Trophoblast cell (in vitro differentiated cells and primary cell): ENCODE measurements at places on chromosomes 6 and 20.

DNA sequence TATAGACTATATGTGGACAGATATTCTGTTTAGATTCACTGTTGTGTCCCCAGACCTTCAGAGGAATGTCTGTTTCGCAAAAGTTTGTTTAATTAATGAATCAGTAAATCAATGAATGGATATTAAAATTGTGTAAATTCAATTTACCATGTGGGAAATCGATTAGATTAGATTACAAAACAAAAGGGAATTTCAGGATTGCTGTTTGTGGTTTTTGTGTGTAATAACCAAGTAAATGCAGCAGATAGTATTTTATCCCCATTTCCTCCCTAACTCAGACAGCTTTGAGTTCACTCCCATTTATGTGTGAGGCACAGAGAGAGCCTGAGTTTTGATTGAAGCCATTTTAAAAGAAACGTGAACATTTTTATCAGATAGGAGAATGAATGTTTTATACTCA is 214.8 kb downstream of the ADGB start:
- no peak for DNase-seq

DNA sequence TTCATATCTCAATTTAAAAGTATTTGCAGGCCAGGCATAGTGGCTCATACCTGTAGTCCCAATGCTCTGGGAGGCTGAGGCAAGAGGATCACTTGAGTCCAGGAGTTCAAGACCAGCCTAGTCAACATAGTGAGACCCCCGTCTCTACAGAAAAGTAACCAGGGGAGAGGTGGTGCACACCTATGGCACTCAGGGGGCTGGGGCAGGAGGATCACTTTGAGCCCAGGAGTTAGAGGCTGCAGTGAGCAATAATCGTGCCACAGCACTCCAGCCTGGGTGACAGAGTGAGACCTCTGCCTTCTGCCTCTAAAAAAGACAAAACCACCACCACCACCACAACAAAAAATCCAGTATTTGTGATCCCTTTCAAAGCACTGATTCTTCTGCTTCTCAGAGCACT is 185.5 kb upstream of the QKI start:
- DNase-seq, result no peak

GRCh38 chr6:45477278-45477677 is 99.5 kb upstream of the SUPT3H start:
- DNase-seq, result no peak

GRCh38 chr6:33815854-33816253 is 12.1 kb upstream of the MLN start:
- no peak for DNase-seq

GRCh38 chr6:158531970-158532369 is 27.9 kb upstream of the TMEM181 start:
- DNase-seq, result no peak

GRCh38 chr6:100257793-100258395 is 206.8 kb downstream of the SIM1 start:
- peak; percentile 55 for DNase-seq

GRCh38 chr6:11700118-11700718 is 78.4 kb downstream of the ADTRP start:
- DNase-seq, result no peak

- no peak for DNase-seq
Measured at GRCh38 chr6:73624896-73625295, 28.9 kb downstream of the SLC17A5 start.

GRCh38 chr6:149153693-149154092 is 163.8 kb upstream of the TAB2 start:
- DNase-seq, result no peak

DNA sequence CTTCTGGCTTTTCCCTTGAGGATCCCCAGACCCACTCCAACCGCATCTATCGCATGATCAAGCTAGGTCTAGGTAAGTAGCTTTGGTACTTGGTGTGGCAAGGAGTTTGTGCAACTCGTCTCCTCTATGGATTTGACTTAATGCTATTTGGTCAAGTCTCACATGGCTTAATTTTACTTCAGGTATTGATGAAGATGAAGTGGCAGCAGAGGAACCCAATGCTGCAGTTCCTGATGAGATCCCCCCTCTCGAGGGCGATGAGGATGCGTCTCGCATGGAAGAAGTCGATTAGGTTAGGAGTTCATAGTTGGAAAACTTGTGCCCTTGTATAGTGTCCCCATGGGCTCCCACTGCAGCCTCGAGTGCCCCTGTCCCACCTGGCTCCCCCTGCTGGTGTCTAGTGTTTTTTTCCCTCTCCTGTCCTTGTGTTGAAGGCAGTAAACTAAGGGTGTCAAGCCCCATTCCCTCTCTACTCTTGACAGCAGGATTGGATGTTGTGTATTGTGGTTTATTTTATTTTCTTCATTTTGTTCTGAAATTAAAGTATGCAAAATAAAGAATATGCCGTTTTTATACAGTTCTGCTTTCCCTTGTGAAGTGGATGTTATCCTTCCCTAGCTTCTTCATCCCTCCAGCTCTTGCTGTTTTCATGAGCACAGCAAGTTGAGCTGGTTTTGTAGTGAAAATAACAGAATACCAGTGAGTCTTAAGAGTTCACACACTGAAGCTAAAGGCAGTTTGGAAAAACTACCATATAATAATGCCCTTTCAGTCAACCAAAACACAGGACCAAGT is 3.8 kb downstream of the SLC35B2 start:
- DNase-seq, result peak; percentile 63

- DNase-seq, result no peak
Measured at GRCh38 chr6:25485821-25486534, 166.0 kb upstream of the SCGN start.

- no peak for DNase-seq
Measured at GRCh38 chr6:12331474-12331873, 41.3 kb downstream of the EDN1 start.

GRCh38 chr6:10201606-10202510 is 213.0 kb downstream of the TFAP2A start:
- peak; percentile 91 for DNase-seq

- peak; percentile 66 for DNase-seq
Measured at GRCh38 chr20:49597825-49598395, 30.0 kb upstream of the PTGIS start.

DNA sequence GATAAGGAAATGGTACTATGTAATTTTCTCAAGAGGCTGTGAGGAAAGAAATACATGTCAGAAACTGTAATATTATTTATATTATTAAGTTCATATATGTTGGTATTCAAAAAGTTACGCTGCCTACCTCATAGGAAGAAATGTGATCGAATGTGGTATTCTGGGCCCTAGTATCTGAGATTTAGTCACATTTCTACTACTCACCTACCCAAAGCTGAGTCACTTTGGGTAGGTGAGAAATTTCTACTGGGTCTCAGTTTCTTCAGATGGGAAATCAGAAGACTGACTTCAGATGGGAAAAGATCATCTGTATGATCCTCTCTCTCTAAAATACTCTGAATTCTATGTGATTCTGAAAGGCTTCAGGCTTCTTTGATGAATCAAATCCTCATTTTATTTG is 411.0 kb downstream of the SYNE1 start:
- DNase-seq, result no peak

GRCh38 chr20:32663335-32664011 is 10.3 kb downstream of the C20orf203 start:
- no peak for DNase-seq

DNA sequence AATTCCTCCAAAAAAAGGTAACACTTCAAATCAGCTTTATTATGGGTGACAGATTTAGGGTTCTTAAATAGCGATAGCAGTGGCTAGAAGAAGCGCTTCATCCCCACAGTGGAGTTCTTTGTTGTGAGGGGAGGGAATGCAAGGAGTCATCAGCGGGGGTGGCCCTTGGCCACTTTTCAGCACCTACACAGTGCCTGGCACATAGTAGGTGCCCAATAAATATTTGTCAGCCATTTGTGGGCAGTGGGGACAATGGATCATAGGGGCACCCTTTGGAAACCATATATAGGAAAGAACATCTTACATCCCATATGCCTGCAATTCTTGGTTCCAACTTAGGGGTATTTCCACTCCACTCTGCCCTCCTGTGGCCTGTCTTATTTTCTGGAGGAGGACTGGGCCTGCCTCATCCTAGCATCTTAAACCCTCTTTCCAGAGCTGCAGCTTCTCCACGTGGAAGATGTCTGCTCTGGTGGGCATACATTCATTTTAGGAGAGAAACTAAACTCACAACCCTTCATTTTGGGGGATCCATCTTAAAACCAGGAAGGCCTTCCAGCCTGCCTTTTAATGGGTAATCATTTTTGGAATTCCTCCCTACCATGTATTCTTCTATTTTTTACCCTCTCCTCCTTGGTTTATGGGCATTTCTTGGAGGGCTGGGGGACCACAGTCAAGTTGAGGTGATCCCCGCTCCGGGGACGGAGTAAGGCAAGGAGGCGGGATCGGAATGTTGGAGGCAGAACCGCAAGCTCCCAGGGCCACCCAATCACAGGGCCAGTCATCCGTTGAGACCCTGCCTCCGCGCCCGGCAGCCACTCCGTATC is 2.6 kb upstream of the GPSM3 start:
- peak; percentile 55 for DNase-seq

GRCh38 chr6:40473026-40473425 is 114.1 kb downstream of the LRFN2 start:
- no peak for DNase-seq

DNA sequence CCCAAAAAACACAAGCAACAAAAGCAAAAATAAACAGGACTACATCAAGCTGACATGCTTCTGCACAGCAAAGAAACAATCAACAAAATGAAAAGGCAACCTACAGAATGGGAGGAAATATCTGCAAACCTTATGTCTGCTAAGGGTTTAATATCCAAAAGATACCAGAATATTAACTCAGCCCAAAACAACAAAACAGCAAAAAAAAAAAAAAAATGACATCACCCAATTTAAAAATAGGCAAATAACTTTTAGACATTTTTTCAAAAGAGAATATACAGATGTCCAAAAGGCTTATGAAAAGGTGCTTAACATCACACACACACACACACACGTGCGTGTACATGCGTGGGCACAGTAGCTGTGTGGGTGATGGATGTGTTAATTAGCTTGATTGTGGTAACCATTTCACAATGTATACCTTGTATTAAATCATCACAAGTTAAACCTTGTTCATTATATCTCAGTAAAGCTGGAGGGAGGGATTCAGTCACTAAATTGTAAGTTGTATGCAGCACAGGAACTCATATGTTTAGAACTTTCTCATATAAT is 52.4 kb downstream of the QKI start:
- no peak for DNase-seq

GRCh38 chr6:130381459-130382380 is 15.9 kb downstream of the TMEM200A start:
- no peak for DNase-seq

DNA sequence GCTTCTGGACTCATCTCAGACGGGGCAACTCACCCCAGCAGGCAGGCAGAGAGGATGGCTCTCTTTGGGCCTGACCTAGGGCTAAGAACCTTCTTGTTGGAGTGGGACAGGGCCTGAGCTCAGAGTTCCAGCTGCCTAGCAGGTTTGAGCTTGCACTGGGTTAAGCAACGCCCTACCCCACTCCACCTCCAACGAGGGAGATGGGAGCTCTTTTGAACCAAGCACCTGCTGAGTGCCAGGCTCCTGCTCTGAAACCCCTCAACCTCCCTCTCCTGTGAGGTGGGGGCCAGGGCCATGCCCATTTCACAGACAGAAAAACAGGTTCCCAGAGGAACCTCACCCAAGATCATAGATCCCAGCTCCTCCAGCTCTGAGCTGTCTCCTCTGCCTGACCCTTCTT is 54.3 kb downstream of the SNAI1 start:
- peak; percentile 38 for DNase-seq

GRCh38 chr6:4313044-4313686 is 177.8 kb upstream of the ECI2 start:
- peak; percentile 88 for DNase-seq

GRCh38 chr6:156901309-156902019 is 124.3 kb downstream of the ARID1B start:
- no peak for DNase-seq

DNA sequence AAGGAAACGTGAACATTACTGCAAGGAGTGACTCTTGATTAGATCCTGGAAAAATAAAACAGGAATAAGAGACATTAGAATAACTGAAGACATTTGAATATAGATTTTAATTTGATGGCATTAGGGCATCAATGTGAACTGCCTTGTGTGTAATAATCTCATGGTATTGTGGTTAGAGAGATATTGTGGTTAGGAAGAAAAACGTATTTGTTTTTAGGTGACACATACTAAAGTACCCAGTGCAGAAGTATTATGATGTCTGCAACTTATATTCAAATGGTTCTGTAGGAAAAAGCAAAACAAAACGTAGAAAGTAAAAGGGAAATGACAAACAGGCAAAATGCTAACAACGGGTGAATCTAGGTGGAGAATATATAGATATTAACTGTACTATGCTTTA is 65.9 kb upstream of the OGFRL1 start:
- no peak for DNase-seq

DNA sequence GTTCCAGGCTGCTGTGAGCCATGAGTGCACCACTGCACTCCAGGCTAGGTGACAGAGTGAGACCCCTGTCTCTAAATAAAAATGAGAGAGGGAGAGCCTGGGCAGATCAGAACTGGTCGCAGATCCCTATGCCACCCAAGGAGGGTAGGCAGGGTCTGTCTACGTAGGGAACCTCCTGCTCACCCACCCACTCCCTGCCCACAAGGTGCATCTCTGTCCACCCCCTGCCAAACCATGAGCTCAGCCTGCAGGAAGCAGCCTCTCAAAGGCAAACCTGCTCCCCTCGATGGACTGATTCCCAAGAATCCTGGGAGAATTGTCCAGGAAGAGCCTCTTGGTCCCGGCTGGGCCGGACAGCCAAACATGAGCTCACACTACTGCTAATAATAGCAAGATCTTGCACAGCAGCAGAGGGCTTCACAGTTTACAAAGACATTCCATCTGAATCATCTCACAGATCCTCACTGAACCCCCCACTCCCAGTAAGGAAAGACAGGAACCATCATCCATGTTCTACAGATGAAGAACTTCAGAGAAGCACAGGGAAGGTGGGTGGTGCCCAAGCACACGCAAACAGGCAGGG is 27.8 kb upstream of the TLDC2 start:
- DNase-seq, result no peak

GRCh38 chr6:15370733-15371671 is 125.1 kb downstream of the JARID2 start:
- peak; percentile 48 for DNase-seq

DNA sequence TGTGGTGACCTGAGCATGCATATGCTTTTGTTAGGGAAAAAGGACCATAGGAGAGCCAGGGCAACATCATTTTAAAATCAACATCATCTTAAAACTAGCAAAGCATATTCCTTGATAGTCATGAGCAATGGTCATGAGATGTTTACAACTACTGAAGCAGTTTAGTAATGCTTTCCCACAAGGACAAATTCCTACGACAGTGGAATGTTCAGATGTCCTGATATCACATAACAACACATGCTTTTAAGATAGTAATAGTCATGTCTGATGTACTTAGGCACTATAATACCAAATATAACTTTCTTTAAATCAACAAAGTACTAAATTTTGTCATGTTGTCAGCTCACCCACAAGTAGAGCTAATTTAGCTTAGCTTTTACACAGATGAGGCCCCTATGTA is 370.3 kb downstream of the HTR1B start:
- DNase-seq, result no peak
